ENCODE measurements at places on chromosomes 11 and 22.

GRCh38 chr11:3855808-3856491 lies 486 bp downstream of the STIM1 start:
- peak overlapping the region; percentile 86 for H3K27ac ChIP-seq
- no peak for DNase-seq
- H3K4me3 ChIP-seq: peak overlapping the region; percentile 96
- H3K36me3 ChIP-seq: no peaks in the 10 kb centered on the region

DNA sequence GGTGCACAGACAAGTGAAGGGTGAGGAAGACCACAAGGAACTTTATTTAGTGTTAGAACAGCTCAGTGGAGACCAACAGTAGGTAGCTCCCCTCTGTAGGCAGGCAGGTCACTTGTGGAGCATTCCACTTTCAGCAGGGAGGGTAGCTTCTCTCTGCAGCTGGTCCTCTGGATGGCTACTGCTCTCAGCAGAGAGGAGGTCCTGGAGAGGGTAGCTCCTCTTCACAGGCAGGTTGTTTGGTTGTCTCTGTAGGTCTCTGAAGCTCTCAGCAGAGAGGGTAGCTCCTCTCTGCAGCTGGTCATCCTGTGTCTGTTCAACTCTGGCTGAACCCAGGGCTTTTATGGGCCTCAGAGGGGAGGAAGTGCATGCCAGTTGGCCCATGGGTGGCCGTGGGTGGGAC lies 6.5 kb upstream of the OOSP1 start:
- no peaks in the 10 kb centered on the region for H3K4me1 ChIP-seq
- H3K4me3 ChIP-seq: no peak overlapping the region
- no peak overlapping the region for H3K27ac ChIP-seq
- DNase-seq: no peak
- no peaks in the 10 kb centered on the region for H3K27me3 ChIP-seq
- no peaks in the 10 kb centered on the region for H3K36me3 ChIP-seq

- DNase-seq: no peak
- peaks cover 11% of the 10 kb centered on the region for H3K4me1 ChIP-seq
- no peaks in the 10 kb centered on the region for H3K27me3 ChIP-seq
- no peak overlapping the region for H3K27ac ChIP-seq
Observed at GRCh38 chr11:119446871-119447663, 24.1 kb upstream of the THY1 start.

- H3K27me3 ChIP-seq: no peaks in the 10 kb centered on the region
- H3K36me3 ChIP-seq: no peaks in the 10 kb centered on the region
- H3K27ac ChIP-seq: no peak overlapping the region
- peaks cover 24% of the 10 kb centered on the region for H3K4me1 ChIP-seq
- H3K4me3 ChIP-seq: no peak overlapping the region
Observed at GRCh38 chr22:40512426-40513136, 123.9 kb downstream of the MRTFA start.

DNA sequence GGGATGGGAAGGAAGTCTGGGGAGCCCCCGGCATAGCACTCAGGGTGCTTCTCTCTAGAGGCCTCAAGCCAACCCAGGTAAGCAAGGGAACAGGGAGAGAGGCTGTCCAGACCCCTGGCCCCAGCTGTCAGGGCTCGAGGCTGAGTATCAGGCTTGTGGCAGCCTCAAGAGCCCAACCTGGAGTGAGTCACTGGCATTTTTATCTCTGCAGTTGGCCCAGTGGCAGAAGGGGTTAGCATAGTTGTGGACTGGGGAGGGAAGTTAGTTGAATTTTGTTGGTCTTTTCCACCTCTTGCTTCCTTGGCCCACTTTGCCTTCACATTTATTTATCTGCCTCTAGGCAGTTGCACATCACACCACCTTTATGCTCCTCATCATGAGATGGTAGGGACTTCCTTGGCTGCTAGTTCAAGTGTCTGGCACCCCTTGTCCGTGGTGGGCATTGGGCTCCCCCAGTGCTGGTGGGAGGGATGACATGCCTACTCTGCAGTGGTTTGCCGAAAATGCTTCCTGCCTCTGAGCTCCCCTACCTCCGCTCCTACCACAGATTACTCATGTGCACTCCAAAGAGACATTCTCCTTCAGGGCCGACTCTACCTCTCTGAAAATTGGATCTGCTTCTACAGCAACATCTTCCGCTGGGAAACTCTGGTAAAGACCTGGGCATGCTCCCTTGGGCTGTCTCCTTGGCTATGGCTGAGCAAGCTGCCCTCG lies 60.1 kb downstream of the SCN3B start:
- H3K4me3 ChIP-seq: no peak overlapping the region
- no peak for DNase-seq
- H3K27ac ChIP-seq: no peak overlapping the region
- H3K27me3 ChIP-seq: no peaks in the 10 kb centered on the region
- no peaks in the 10 kb centered on the region for H3K36me3 ChIP-seq
- peaks cover 9% of the 10 kb centered on the region for H3K4me1 ChIP-seq
